ENCODE measurements at places on chromosomes 12 and 14.

- DNase-seq: no peak
Observed at GRCh38 chr12:1696800-1697199, 5.9 kb downstream of the ADIPOR2 start.

DNA sequence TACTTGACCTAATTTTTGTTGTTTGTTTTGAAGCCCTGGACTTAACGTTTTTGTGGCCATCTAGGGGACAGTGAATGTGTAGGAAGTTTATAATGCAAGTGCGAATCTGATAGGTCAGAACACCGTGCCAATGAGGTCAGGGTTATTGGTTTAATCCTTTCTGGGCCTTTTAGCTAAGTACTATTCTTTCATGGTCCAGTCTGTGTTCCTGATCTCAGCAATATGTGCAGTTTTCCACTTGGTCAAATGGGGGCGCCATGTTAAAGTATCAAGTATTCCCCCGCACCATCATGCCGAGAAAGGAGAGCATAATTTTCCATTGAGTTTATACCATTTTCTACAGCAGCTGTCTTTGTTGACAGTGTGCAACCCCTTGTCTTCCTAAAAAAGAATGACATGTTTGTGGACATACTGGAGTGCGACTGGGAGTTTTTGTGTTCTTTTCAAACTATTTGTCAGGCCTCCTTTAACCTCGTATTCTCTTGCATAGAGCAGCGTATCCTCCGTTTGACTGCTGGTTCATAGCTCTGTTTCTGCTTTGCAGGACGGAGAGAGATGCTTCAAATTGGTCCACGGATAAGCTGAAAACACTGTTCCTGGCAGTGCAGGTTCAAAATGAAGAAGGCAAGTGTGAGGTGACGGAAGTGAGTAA is 1.3 kb downstream of the AHSA1 start:
- DNase-seq: no peak

DNA sequence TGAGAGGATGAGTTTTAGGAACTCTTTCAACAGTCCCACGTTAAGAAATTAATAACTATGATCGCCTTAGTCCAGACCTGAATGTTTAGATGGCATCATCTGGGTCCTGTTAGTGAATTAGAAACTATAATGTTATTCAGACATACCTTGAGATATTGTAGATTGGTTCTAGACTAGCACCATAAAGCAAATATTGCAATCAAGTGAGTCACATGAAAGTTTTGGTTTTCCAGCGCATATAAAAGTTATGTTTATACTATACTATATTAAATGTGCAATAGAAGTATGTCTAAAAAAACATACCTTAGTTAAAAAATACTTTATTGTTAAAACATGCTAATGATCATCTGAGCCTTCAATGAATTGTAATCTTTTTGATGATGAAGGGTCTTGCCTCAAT is 106.6 kb upstream of the ATP2B1 start:
- no peak for DNase-seq

DNA sequence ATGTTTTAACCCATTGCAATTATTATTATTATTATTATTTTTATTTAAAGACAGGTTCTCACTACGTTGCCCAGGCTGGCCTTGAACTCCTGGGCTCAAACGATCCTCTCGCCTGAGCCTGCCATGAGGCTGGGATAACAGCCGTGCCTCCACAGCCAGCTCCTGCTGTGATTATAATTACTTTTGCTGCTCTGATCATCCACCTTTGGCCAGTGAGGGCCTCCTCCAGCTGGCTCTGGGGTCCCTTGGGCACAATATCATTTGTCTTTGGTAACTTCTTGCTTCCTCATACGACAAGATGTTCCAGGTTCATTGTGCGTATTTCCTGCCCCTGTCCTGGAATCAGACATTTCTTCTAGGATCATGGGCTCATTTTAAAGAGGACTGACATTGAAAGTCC is 28.4 kb downstream of the LRTM2 start:
- no peak for DNase-seq

- no peak for DNase-seq
Observed at GRCh38 chr12:123027726-123028445, 47.4 kb downstream of the ARL6IP4 start.

GRCh38 chr14:53295985-53296582 is 143.0 kb upstream of the DDHD1 start:
- no peak for DNase-seq

GRCh38 chr12:76702946-76703345 is 61.0 kb upstream of the ZDHHC17 start:
- no peak for DNase-seq

DNA sequence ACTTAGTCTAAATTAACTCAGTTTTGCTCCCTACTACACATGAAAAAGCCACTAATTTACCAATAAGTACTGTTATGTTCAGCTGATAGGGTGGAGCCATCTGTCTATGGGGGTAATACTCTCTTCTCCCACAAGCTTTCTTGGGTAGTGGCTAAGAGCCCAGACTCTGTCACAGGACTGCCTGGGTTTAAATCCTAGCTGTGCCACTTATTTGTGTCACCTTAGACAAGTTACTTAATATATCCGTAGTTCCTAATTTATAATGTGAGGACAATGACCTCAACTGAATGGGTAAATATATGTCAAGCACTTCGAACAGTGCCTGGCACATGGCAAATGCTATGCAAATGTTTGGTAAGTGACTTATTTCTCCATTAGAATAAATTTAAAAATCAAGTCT is 185.6 kb downstream of the DACT1 start:
- DNase-seq: no peak

DNA sequence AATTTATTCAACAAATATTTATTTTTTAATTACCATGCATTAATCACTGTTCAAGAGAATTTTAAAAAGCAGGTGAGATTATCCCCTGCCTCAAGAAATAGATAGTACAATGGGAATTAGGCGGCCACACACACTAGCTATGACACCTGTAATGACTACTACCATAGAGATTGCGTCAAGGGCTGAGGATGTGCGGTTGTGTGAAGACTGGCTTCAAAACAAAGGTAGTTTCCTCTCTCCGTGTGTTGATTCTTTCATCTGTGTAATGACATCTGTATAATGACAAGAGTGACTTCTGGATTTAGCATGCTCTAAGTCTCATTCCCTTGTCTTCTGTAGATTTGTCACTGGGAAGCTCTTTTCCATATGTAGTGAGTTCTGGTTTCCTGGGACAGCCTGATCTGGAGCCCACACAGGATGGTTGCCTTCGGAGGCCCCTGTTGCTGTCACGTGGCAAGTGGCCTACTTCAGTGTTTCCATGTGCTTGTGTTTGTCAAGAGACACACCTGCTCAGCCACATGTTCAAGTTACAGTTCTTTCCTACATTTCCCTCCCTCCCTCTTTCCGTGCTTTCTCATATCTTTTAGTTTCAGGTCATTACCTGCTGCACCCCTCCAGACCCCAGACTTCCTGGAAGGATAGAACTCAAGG is 64.3 kb downstream of the GALNT8 start:
- no peak for DNase-seq

GRCh38 chr12:122232691-122233090 is 6.8 kb upstream of the DIABLO start:
- no peak for DNase-seq

GRCh38 chr12:67362526-67362925 is 93.4 kb downstream of the CAND1 start:
- no peak for DNase-seq

GRCh38 chr14:99261912-99262787 is 9.8 kb downstream of the BCL11B start:
- DNase-seq: no peak

GRCh38 chr14:59018978-59019377 is 169.5 kb upstream of the DAAM1 start:
- DNase-seq: no peak

DNA sequence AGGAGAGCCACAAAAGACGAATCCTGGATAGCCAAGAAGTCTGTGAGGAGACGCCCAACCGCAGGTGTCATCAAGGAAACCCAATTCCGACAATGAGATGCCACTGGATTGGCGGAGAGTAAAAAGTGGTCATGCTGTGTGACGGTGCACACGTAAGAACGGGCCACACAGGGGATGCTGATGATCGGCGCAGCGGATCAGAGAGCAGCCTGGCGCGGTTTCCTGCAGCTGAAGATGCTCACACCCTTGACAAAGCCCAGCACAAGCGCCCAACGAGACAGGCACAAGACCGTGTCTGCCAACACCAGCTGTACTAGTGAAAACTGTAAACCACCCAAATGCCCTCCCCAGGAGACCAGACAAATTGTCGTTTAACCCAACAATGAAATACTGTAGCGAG is 55.8 kb downstream of the CCDC85C start:
- DNase-seq: no peak

All from mucosa of descending colon (tissue), 3 donors.